GM23248 (cell line): ENCODE measurements at places on chromosomes 7 and 10. TPM values are rescaled to one million over a fixed set of nuclear protein-coding genes. Genes with fewer than 3 reads are reported as not detected.
A peak's percentile ranks its signal among the peaks of the same experiment; 100 is the strongest.

GRCh38 chr10:17735166-17735941, 16.6 kb upstream of the TMEM236 start:
- no peaks in the 10 kb centered on the region for H3K4me1 ChIP-seq
- H3K27me3 ChIP-seq, result no peaks in the 10 kb centered on the region
- no peak overlapping the region for H3K4me3 ChIP-seq
- DNase-seq, result no peak

GRCh38 chr7:70527520-70528115, 604.3 kb upstream of the GALNT17 start:
- no peak overlapping the region for H3K4me3 ChIP-seq
- 0 out of 2 replicates have a peak, but pooled peaks cover 7% of the 10 kb centered on the region for H3K27me3 ChIP-seq
- H3K36me3 ChIP-seq, result no peaks in the 10 kb centered on the region

- H3K27ac ChIP-seq, result no peak overlapping the region
- no peaks in the 10 kb centered on the region for H3K36me3 ChIP-seq
- H3K4me3 ChIP-seq, result no peak overlapping the region
Observed at GRCh38 chr7:106875508-106875907, 10.4 kb downstream of the PIK3CG start.

COL28A1 gene
- polyA plus RNA-seq, result not detected in 2 replicates

GRCh38 chr7:23072048-23072447, 33.5 kb upstream of the KLHL7 start:
- no peaks in the 10 kb centered on the region for H3K36me3 ChIP-seq
- H3K27ac ChIP-seq, result no peak overlapping the region
- peak; percentile 59 for DNase-seq
- peaks cover 20% of the 10 kb centered on the region for H3K4me1 ChIP-seq

POLR3A gene
- polyA plus RNA-seq, result 11.9 and 12.8 TPM in 2 replicates

DNA sequence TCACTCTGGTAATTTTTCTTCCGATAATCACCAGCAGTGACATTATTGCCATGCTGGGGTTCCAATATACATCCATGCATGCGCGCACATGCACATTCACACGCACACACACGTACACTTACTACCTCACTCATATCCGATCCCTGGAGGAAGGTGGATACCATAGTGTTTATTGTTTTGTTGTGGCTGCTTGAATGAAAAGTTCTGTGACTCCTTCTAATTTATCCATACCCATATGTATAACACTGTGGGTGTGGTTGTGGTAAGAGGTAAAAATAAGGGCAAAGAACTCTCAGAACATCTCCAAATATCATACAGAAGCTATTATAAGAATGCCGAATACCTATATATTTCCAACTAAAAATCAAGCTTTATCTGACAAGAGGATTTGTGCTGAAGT, 407.8 kb upstream of the PODXL start:
- no peaks in the 10 kb centered on the region for H3K36me3 ChIP-seq
- no peak overlapping the region for H3K27ac ChIP-seq
- no peak overlapping the region for H3K4me3 ChIP-seq
- no peak for DNase-seq
- peaks cover 13% of the 10 kb centered on the region for H3K27me3 ChIP-seq
- no peaks in the 10 kb centered on the region for H3K4me1 ChIP-seq

- H3K27me3 ChIP-seq, result no peaks in the 10 kb centered on the region
- H3K36me3 ChIP-seq, result no peaks in the 10 kb centered on the region
- H3K27ac ChIP-seq, result no peak overlapping the region
Observed at GRCh38 chr7:134085311-134085710, 41.8 kb upstream of the LRGUK start.

DNA sequence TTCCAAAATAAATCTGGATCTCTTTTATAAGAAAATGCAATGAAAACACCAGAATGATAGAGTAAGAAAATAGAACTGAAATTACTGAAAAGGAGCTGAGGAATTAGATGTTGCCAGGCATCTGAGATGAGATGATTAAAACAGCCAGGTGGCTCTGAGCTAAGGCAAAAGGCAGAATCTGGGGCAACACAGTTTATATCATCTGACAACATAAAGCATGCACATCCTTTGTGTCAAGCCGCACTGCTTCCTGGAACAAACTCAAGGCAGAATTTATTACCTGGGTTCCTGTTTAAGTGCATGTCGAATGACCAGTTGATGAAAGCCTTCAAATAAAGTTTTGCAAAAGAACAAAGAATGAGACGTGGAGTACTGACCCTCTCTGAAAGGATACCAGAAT, 247.0 kb downstream of the SNX10 start:
- no peak overlapping the region for H3K27ac ChIP-seq
- DNase-seq, result no peak
- no peaks in the 10 kb centered on the region for H3K36me3 ChIP-seq
- no peaks in the 10 kb centered on the region for H3K4me1 ChIP-seq
- peaks cover 29% of the 10 kb centered on the region for H3K27me3 ChIP-seq

GIMAP6 gene
- polyA plus RNA-seq, result not detected in 2 replicates

NUB1 gene
- 41.7 and 48.0 TPM in 2 replicates for polyA plus RNA-seq

DNA sequence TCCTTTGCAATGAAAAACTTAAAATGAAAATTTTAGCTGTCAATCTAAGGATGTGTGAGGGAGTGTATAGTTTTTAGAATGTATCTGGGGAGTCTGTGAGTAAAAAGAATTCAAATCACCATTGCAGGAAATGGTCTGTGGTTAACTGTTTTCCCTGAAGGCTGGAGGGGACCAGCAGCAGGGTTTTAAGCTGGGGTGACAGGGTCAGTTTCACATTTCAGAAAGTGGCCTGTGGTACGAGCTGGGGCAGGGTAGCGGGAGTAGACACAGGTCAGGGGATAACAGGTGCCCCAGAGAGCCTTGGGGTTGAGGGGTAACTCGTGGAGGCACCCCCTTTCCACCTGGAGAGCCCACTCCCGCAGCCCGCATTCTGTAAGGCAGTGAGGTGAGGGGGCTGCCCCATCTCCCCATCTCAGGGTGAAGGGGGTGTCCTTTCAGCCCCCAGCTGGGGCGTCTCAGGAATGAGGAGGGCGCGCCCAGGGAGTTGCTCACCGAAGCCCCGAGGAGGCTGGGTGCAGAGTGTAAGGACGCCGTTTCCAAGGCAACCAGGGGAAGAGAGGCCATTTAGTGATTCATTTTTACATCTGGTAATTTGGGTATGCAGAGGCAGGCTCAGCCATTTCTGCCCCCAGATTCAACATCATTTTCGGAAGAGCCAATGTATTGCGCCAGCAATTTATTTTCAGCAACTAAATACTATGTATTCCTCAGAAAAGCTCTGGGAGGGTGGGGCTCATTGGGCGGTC, 168.9 kb downstream of the SLIT1 start:
- H3K4me1 ChIP-seq, result no peaks in the 10 kb centered on the region
- no peak overlapping the region for H3K4me3 ChIP-seq
- no peak overlapping the region for H3K27ac ChIP-seq
- H3K36me3 ChIP-seq, result no peaks in the 10 kb centered on the region

GRCh38 chr10:103396789-103397087, 312 bp downstream of the PDCD11 start:
- peak overlapping the region; percentile 96 for H3K4me3 ChIP-seq
- peaks cover 24% of the 10 kb centered on the region for H3K36me3 ChIP-seq

NYAP1 gene
- polyA plus RNA-seq, result not detected in 2 replicates

GRCh38 chr7:87598234-87599009, 2.3 kb downstream of the ABCB1 start:
- H3K27me3 ChIP-seq, result peaks cover 39% of the 10 kb centered on the region
- peaks cover 4% of the 10 kb centered on the region; the same call in 1 of the 2 replicates for H3K4me1 ChIP-seq
- H3K27ac ChIP-seq, result no peak overlapping the region
- no peak for DNase-seq

LIPM gene
- polyA plus RNA-seq, result not detected in 2 replicates

DNA sequence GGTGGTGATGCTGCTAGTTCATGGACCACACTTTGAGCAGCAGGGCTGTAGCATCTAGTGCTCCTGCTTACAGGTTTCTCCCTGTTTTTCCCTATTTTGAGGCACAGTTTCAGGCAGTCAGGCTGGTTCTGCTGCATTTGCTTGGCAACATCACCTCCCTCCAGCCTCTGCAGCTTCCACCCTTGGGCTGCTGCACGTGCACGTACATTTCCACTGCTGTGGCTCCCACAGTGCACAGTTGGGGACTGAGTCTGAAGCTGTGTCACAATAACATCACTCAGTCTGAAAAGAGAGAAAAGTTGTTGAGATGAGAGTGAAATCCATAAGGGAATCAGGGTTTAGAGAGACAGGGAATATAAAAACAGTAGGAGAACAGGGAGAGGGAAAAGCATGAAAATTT, 230.7 kb upstream of the FZD1 start:
- no peak overlapping the region for H3K4me3 ChIP-seq
- peaks cover 10% of the 10 kb centered on the region for H3K4me1 ChIP-seq
- DNase-seq, result no peak
- no peaks in the 10 kb centered on the region for H3K36me3 ChIP-seq
- no peak overlapping the region for H3K27ac ChIP-seq

DNA sequence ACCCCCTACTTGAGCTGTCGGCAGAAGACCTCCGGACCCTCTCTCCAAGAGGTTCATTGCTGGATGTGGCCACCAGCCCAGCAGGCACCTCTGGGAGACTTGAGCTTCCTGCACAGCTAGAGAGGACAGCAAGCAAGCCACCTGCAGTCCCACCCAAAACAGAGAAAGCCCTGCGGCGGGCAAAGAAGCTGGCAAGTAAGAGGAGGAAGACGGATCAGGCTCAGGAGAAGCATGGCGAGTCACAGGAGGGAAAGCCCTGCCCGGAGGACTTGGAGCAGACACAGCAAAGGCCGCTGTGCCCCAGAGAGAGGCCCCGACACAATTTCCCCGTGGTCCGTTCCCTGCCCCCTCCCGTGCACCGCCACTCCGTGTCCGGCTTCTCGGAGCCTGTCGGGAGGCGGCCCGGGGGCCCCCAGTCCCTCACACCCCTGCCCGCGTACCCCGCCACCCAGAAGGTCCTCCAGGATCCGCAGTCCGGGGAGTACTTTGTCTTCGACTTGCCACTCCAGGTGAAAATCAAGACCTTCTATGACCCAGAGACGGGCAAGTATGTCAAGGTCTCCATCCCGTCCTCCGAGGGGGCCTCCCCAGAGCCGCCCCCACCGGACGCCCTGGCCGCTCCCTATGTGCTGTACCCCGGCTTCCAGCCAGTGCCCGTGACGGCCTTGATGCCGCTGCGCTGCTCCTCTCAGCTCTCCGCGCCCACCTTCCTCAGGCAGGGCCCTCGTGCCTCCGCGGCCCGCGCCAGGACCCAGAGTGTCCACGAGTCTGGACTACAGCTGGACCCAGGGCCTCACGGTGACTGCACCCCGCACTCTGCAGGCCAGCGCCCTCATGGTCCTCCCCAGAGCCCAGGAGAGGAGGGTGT, 27.2 kb downstream of the C10orf71 start:
- no peak overlapping the region for H3K4me3 ChIP-seq
- peaks cover 27% of the 10 kb centered on the region for H3K27me3 ChIP-seq
- no peak overlapping the region for H3K27ac ChIP-seq
- no peaks in the 10 kb centered on the region for H3K4me1 ChIP-seq

DNA sequence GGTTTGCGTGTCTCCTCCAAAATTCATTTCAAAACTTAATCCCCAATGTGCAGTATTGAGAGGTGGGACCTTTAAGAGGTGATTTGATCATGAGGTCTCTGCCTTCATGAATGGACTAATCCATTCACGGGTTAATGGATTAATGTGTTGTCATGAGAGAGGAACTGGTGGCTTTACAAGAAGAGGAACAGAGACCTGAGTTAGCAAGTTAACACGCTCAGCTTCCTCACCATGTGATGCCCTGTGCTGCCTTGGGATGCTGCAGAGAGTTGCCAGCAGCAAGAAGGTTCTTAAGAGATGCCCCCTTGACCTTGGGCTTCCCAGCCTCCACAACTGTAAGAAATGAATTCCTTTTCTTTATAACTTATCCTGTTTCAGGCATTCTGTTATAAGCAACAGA, 3.7 kb upstream of the TCTN3 start:
- no peak overlapping the region for H3K27ac ChIP-seq
- no peaks in the 10 kb centered on the region for H3K36me3 ChIP-seq
- no peak for DNase-seq
- no peak overlapping the region for H3K4me3 ChIP-seq

DNA sequence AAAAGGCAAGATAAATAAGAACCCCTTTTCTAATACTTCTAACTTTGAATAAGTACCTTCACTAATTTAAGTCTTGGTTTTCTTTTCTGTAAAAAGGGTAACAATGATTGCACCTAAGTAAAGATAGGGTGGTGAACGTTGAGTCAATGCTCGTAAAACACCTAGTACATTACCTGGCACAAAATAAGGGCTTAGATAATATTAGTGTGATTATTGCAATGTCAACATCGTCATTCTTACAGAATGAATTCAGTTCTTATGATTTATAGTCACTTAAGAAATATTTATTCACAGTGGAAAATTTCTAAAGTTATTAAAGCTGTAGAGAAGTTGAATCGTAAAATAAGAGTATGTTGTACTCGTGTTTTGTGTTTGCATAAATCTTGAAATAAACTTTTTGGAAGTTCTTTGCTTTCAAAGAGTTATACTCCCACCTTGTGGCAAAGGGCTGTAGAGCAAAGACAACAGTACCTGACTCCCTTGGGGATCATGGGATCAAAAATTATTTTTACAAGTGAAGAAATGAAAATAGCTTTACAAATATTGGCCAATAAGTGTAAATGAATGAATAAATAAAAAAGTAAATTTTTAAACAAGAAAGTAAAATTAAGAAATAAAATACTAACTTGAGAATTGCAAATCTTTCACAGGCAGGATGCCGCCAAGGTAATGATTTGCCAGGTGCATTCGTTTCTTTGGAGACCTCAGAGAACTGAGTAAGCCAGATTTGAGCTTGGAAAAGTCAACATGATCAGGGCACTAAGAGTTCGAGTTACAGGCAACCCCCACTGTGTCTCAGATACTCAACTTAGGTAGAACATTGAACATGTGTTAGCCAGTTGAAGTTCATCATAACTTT, 285.8 kb upstream of the CACNA2D1 start:
- H3K27ac ChIP-seq, result no peak overlapping the region
- H3K4me3 ChIP-seq, result no peak overlapping the region
- no peaks in the 10 kb centered on the region for H3K36me3 ChIP-seq
- H3K27me3 ChIP-seq, result no peaks in the 10 kb centered on the region

- H3K36me3 ChIP-seq, result no peaks in the 10 kb centered on the region
- peak overlapping the region; percentile 53 for H3K27ac ChIP-seq
- peak overlapping the region; percentile 86 for H3K4me3 ChIP-seq
- no peaks in the 10 kb centered on the region for H3K27me3 ChIP-seq
- peak; percentile 79 for DNase-seq
- H3K4me1 ChIP-seq, result no peaks in the 10 kb centered on the region
Observed at GRCh38 chr7:44045226-44046014, 918 bp downstream of the DBNL start.

ATP5F1C gene
- polyA plus RNA-seq, result 294 and 304 TPM in 2 replicates

- H3K4me1 ChIP-seq, result peaks cover 72% of the 10 kb centered on the region
- H3K27me3 ChIP-seq, result no peaks in the 10 kb centered on the region
- no peak overlapping the region for H3K4me3 ChIP-seq
- DNase-seq, result peak; percentile 81
Observed at GRCh38 chr7:80781561-80781979, 137.3 kb downstream of the SEMA3C start.

NIPSNAP2 gene
- polyA plus RNA-seq, result 44.9 and 49.5 TPM in 2 replicates

DNA sequence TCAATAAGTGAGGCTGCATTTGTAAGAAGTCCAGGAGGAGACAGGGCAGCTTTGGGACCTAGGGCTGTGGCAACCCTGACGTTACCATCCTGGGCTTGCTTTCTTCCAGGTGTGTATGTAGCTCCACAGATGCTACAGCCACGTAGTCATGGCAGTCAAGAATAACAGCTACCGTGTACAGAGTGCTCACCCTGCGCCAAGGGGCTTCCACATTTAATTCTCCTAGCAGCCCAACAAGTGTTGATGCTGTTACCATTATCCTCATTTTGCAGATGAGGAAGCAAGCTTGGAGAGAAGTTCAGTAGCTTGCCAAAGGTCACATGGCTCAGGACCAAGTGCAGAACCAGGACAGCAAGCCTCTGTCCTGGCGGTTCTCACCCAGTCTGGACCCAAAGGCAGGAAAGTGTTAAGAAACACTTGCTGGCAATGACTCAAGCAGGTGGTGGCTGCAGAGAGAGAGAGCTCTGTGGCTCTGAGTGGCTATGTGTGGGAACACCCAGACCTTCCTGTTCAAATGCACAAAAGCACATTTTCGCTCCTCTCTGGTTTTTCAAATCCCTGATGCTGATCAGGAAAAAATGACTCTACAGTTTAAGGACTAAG, 89.8 kb downstream of the CREM start:
- no peaks in the 10 kb centered on the region for H3K27me3 ChIP-seq
- no peaks in the 10 kb centered on the region for H3K36me3 ChIP-seq
- no peak for DNase-seq
- H3K4me3 ChIP-seq, result no peak overlapping the region
